CD4-positive, CD25-positive, alpha-beta regulatory T cell (primary cell): ENCODE measurements at places on chromosomes 4 and X.

DNA sequence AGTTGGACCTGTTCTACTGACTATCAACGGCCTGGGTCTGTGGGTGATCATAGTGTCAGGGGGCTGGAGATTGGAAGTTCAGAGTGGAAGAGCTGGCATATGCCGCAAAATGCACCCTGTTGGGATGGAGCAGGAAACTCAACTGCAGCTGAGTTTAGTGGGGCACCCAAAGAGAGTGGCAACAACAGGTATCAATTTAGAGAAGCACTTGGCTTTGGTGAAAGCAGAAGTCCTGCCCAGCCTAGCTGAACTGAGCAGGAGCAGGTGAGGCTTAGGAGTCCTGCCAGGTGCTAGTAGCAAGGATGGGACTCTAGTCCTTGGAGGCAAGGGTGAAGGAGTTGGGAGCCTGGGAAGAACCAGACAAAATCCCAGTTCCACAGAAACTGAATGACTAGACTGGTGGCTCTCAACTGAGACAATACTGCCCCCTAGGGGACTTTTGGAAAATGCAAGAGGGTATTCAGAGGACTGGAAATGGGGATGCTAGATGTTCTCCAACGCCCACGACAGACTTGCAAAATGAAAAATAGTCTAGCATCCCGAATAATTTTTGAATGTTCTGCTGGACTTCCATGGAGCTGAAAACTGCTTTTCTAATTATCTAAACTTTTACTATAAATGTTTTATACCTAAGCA lies 49.4 kb downstream of the RTL9 start:
- peak; percentile 57 for DNase-seq

GRCh38 chr4:125728568-125728967 lies 413.8 kb downstream of the FAT4 start:
- no peak for DNase-seq

DNA sequence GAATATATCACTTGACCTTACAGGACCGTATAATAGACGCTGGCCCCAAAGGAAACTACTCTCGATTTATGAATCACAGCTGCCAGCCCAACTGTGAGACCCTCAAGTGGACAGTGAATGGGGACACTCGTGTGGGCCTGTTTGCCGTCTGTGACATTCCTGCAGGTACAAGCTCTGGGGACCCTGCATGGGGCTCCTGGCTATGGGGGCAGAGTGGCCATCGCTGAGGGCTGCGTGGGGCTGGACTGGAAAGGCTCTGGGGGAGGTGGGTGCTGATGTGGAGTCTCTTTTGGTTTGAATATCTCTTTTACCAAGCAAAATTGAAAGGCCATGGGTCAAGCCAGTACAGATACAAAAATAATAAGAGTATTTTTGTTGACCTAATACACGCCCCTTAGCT lies 33.9 kb downstream of the NELFA start:
- DNase-seq, result no peak

DNA sequence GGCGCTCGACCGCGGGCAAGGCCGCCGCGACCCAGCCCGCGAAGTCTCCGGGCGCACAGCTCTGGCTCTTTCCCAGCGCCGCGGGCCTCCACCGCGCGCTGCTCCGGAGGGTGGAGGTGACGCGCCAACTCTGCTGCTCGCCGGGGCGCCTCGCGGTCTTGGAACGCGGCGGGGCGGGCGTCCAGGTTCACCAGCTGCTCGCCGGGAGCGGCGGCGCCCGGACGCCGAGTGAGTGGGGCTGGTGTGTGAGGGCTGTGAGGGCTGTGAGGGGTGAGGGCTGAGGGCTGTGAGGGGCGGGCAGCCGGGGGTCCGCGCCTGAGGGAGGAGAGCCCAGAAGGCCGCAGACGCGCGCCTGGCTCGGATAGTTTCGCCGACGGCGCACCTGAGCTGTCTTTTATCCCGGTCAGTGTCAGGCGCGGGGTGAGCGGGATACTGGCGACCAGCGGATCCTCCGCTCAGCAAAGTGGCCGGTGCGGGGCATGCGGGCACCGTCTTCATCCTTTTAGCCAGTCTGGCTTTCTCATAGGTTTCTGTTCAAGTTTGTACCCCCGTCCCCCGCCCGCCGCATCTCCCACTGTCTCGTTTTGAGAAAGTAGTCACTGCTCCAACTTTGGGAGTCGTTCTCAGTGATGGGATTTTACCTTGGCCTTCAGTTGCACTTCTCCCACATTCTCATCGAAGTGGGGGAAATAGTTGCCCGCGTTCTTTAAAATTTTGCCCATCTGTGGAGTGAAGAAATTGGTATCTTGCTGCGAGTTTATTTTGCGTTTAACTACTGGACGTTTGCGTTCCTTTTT lies 586 bp downstream of the HERC5 start:
- DNase-seq, result peak; percentile 43

GRCh38 chr4:139635966-139636365 lies 29.7 kb upstream of the MGST2 start:
- no peak for DNase-seq

DNA sequence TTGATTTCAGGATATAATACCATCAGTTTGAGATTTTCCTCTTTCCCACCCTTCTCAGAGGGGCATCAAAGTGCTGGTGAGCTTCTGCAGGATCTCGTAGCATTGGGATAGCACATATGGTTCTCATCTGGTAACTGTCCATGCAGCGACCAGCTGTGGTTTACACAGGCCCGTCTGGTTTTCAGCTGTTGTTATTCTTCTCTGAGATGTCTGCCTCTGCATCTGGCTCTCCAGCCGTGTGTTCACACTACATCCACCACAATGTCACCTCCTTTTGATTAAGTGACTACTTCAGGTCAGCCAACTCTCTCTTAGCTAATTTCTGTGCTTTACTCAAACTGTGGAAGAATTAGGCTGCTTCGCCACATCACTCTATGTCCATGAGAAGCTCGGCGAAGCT lies 676.7 kb upstream of the TENM3 start:
- no peak for DNase-seq

- no peak for DNase-seq
Measured at GRCh38 chrX:110877326-110877725, 81.7 kb upstream of the CHRDL1 start.

- no peak for DNase-seq
Measured at GRCh38 chr4:61086979-61087378, 113.1 kb upstream of the ADGRL3 start.

DNA sequence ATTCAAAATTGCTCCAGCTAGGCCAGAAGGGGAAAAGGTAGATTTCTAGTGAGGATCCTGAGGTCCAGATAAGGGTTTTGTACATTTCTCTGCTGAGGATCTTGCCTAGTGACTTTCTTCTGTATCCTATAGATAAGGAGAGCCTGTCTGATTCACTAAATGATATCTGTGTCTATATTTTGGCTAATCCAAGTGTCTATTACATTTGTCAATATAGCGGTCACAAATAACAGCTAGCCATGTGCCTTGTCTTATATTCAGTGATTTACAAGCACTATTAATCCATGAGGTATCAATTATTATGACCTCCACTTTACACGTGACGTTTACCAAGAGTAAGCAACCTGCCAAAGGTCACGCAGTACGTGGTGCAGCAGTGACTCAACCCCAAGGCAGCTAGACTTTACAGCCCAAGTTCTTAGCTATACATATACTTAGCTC lies 41.6 kb downstream of the TMEM165 start:
- no peak for DNase-seq

GRCh38 chrX:57232658-57233360 lies 53.7 kb upstream of the FAAH2 start:
- peak; percentile 4 for DNase-seq

DNA sequence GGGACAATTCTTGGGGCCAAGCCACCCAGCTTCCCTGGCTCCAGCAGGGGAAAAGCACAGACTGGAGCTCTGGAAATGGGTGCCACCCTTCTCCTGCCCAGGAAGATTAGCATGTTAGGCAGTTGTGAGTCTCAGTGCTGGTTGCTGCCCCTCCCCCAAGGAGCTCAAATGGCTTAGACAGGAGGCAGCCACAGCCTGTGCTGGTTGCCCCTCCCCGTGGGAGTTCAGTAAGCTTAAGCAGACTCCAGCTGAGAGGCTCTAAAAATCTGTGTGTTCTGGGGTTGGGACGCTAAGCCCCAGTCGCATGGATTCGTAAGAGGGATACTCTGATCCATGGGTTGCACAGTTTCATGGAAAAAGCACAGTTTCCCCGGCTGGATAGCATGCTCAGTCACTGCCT lies 92.7 kb upstream of the NDST3 start:
- DNase-seq, result no peak

DNA sequence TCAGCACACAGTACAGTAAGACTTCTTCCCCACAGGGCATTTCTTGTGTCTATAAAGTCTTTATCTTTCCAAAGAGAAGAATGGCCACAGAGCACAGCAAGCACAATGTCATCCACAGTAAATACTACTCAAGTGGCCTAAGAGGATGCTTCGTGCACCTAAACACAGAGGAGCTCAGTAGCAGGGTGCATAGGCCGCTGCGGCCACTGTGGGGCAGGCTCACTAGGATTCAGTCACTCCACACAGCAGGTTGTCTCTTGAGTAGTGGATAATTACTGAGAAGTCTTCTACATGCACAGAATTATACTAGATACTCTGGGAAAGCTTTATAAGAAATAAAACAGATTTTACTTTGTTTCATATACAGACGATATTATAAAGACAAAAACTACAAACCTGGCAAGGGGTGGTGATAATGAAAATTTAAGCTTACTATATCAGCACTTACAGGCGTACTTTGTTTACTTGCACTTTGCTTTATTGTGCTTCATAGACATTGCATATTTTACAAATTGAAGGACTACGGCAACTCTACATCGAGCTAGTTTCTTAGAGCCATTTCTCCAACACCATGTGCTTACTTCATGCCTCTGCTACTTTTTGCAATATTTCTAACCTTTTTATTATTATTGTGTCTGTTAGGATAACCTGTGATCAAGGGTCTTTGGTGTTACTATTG lies 78.5 kb downstream of the PRDM5 start:
- DNase-seq, result peak; percentile 26

GRCh38 chrX:138756234-138756633 lies 44.7 kb upstream of the FGF13 start:
- no peak for DNase-seq
